Astrocyte of the hippocampus (primary cell): ENCODE measurements at places on chromosomes 11 and 22.

GRCh38 chr11:6245536-6245935, 6.6 kb downstream of the CNGA4 start:
- no peak for DNase-seq

DNA sequence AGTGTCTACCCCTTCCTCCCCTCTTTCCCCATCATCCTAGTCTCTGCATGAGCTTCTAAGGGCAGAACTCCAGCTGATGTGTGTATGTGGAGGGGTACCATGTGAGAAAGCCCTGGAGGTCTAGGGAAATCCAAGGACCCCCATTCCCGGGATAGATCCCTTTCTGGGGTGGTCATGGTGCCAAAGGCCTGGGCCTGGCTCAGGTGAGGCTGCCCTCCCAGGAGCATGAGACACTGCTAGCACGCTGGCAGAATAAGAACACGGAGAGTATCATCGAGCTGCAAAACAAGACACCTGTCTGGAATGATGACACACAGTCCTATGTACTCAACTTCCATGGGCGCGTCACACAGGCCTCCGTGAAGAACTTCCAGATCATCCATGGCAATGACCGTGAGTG, 19.6 kb downstream of the TUB start:
- no peak for DNase-seq

GRCh38 chr11:58525037-58525614, 17.2 kb upstream of the OR5B21 start:
- DNase-seq: no peak

DNA sequence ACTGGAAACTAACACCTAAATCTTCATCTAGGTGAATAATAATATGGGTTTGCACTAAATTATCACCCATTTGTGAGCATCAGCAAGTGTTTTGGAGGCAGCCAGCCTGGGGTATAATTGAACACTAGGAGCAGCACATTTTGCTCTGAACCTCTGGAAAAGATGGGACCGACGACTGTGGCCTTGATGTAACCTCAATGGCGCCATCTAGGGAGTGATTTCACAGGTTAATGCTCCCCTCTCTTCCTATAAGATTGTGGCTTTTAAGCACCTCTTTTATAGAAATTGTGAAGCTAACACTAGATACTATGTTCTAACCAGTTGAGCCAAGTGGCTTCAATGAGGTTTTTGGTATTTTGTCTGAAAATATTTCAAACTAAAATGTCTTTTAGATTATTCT, 203.7 kb downstream of the NELL1 start:
- peak; percentile 7 for DNase-seq

DNA sequence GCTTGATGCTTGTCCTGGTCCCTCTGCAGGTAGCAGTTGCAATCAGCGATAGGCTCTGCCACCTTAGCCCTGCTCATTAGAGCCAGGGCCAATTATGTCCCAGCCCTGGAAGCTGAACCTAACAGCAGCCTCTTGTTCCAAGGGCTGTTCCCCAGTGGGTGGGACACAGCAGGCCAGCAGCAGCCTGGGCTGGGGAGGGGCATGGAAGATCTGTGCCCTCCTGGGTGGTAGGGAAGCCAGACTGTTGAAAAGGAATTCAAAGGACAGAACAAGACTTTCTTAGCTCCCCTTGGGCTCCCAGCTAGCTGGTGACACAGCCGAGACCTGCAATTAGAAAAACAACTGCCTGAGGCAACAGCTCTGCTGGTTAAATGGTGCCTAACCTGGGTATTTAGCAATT, 17.4 kb downstream of the DRD2 start:
- DNase-seq: no peak

DNA sequence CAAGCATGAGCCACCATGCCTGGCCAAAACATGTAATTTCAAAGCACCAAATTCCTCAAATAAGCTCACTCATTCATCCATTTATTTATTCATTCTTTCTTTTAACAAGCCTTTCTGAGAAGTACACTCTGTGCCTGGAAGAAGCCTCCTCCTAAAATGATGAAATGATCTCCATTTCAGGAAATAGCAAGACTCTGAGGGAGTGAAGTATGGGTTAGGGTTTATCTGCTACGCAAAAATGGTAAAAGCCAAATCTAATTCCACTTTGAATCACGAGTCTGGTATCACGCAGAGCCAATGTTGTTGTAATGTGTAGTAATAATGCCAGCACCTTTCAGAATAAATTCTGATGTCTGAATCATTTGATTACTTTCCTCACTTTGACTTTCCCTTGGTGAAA, 1041.8 kb downstream of the LRRC4C start:
- DNase-seq: no peak

GRCh38 chr11:84130646-84131427, 844.7 kb upstream of the CCDC90B start:
- no peak for DNase-seq

- peak; percentile 36 for DNase-seq
Measured at GRCh38 chr11:106216281-106216680, 138.8 kb downstream of the AASDHPPT start.
